Fibroblast of lung (primary cell): ENCODE measurements at places on chromosomes 2 and 18. TPM values are rescaled to one million over a fixed set of nuclear protein-coding genes. Genes with fewer than 3 reads are reported as not detected.

- DNase-seq: no peak
These were observed 75.5 kb upstream of the ST8SIA3 start for GRCh38 chr18:57276829-57277228.

DNA sequence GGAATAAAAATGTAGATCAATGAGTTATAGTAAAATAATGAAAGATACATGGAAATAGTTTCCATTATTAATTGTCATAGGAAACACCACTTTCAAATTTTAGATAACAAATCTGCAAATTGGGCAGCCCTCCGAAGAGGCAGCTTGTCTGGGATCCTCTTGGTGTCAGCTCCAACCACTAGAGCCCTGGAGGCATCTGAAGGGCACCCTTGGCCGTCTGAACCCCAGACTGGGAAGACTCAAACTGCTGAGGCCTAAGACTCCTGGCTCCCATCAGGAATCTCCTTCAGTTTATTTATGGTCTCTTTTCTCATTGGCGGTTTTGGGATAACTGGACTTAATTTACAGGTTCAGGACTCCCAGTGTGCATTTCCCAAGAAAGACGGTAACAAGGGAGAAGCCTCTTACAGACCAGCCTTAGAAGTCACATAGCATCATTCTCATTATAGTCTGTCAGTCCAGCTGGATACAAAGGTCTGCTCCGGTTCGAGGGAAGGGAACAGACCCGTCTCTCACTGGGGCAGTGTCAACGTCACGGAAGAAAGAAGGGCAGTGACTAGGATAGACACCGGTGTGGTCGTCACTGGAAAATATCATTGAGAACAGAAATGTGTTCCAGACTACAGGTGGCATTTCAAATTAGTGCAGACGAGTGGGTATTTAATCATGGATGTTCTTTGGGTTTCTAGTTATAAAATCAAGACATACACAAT lies 390.7 kb upstream of the NETO1 start:
- no peak for DNase-seq

DNA sequence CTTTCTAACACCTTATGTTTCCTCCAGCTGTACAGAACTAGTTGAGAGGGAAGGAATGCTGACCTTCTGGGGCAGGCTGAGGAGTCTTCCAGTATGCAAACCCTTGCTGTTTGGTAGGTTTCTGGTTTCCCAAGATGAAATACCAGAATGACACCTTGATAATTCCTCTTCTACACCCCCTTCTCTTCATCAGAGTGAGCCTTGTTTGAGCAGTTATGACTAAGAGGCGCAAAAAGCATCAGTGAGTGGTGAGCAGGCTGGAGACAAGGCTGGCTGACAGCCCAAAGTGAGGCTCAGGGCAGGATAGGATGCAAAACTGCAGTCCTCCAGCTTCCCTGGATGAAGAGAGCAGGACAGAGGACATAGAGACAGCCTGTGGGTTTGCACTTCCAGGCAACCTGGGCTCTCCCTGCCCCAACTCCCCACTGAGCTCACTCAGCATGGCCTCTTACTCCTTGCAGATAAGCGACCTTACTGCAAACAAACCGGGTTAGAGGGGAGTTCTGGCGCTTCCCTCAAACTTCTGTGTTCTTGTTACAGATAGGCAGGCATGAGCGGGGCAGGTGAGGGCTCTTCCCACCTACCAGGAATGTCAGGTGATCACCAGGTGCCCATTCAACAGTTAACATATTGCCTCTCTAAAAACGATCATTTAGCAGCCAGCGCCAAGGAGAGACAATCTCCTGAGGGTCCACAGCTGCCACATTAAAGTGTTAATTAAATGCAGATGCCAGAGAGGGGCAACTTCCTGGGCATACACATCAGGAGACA lies 5.4 kb downstream of the MPPE1 start:
- peak; percentile 75 for DNase-seq

- DNase-seq: no peak
These were observed 125.6 kb downstream of the BIRC6 start for GRCh38 chr2:32482471-32482870.

DNA sequence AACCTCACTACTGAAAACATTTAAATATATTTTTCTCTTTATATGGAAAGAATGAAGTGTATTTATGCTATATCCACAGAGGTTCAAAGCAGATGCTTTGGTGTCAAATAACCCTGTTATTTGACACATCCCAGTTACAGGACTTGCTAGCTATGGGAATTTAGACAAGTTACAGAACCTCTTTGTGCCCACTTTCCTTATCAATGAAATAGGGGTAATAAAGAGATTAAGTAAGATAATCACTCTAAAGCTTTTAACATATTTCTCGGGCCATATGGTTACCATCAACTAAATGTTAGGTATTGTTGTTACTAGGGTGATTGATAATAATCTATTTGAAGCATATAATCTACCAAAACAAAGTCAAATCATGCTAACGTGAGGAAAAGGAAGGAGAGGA lies 1660.6 kb upstream of the NXPH2 start:
- no peak for DNase-seq

DNA sequence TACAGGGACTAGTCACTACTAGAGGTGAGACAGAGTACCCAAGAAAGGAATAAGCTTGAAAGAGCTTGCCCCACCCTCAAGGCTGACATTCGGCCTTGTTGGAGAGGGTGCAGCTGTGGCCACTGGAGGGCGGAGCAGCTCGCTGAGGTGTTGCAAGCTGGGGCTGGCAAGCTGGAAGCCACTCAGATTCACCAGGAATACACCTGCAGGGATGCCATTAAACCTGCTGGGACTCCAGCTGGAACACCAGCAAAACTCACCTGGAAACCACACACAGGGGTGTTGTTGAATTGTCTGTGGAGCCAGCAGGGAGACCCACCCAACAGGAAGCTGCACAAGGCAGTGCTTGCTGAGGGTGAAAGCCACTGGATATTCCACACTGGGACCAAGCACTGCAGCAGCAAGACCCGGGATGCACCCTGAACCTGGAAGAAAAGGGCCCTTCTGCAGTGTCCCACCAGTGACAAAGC lies 26.1 kb downstream of the KCTD18 start:
- peak; percentile 12 for DNase-seq

DNA sequence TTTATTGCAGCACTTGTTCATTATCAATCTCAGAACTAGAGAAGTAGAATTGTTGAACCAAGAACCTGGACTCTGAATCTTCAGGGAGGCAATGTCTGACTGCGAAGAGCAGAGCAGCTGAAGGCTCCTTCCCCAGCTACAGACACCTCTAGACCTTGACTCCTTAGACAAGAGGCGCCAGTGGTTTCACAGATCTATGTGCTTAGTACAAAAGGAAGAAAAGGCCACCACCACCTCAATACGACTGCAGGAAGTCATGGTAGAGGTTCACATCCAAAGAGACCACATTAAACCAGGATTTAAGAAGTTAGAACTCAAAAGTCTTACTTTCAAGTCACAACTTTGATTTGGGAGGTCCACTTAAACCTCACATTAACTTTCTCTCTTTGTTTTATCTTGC lies 158.1 kb upstream of the VRK2 start:
- DNase-seq: no peak

DNA sequence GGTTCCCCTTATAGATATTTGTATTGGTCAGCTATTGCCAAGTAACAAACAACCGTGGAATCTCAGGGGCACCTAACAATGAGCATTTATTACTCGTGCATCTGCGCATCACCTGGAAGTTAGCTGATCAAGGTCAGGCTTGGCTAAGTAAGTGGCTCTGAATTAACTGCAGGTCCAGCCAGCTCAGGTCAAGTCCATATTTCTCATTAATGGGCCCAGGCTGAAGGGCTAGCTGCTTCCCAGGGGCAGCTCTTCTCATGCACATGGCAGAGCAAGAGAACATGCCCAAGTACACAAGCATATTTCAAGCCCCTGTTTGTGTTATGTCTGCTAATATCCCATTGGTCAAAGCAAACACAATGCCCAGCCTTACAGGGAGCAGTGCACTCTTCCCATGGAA lies 7.8 kb upstream of the DGUOK start:
- no peak for DNase-seq

DNA sequence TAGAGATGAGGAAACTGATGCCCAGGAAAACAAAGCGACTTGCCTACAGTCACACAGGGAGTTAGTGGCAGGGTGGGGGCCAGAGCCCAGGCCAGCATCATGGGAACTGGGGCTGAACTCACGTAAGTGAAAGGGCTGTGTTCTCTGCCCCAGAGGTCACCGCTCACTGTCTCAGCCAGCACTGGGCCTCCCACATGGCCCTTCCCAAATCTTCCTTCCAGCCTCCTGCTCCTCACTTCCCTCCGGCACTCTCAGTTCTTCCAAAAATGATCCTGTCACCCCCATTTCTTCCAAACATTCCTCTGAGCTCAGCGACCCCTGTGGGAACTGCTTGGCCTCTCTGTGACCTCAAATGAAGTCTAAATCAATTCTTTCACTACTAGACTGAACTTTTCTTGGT lies 90.5 kb upstream of the TMEM247 start:
- DNase-seq: no peak

- peak; percentile 82 for DNase-seq
These were observed 21.2 kb downstream of the TRIB2 start for GRCh38 chr2:12737738-12738485.

DNA sequence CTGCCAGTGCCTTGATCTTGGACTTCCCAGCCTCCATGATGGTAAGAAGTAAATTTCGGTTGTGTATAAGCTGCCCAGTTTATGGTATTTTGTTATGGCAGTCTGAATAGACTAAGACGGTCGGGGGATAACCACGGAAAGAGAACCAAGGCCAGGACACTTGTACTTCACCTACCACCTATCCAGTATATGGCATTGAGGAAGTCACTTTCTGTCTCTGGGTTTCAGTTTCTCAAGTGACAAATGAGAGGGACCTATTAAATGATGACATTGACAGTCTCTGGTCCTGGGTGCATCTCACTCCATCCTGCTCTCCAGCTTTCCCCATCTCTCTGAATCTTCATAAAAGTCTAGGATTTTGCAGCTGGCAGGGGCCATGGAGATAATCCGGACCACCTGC lies 183.8 kb upstream of the MSH6 start:
- no peak for DNase-seq

GRCh38 chr2:227339098-227339599 lies 14.1 kb downstream of the MFF start:
- no peak for DNase-seq

GRCh38 chr2:199932312-199932855 lies 21.3 kb downstream of the C2orf69 start:
- DNase-seq: peak; percentile 65

- no peak for DNase-seq
These were observed 26.9 kb downstream of the FASTKD1 start for GRCh38 chr2:169546756-169547155.

DNA sequence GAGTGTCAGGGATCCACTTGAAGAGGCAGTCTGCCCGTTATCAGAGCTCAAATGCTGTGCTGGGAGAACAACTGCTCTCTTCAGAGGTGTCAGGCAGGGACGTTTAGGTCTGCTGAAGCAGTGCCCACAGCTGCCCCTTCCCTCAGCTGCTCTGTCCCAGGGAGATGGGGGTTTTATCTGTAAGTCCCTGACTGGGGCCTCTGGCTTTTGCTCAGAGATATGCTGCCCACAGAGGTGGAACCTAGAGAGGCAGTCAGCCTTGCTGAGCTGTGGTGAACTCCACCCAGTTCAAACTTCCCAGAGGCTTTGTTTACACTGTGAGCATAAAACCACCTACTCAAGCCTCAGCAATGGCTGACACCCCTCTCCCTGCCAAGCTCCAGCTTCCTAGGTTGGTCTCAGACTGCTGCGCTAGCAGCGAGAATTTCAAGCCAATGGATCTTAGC lies 38.1 kb downstream of the PLEK start:
- no peak for DNase-seq

- DNase-seq: no peak
These were observed 19.3 kb downstream of the GAD1 start for GRCh38 chr2:170836027-170836426.

DNA sequence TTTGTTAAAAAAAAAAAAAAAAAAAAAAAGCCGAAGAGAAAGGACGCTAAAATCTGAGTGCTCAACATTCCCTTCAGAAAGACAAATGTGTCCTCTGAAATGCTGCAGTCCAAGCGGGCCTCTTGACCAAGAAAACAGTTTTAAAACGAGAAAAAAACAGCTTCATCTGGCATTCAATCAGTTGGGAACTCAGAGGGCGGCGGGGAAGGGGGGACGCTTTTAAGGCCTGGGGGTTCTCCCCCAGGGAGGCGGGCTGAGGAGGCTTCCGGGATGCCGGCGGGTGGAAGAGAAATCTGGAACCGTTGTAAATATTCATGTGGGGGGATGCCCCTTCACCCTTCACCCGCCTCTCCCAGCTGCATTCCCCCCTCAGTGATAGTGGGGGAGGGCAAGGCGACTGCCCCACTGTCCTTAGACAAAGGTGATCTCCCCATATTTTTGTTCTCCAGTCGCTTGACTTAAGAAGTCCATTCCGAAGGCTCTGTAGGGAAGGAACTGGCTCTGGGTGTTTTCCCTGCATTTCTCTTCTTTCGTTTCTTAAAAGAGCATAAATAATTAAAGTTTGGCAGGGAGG lies 3.3 kb upstream of the HOXD11 start:
- no peak for DNase-seq

VAMP5 gene
- 45.5 and 69.5 TPM in 2 replicates for total RNA-seq

SERPINB13 gene
- not detected in 2 replicates for total RNA-seq

PSMD14 gene
- total RNA-seq: 57.0 and 69.2 TPM in 2 replicates

MAP2 gene
- total RNA-seq: 15.7 and 51.0 TPM in 2 replicates

CGREF1 gene
- total RNA-seq: 2.3 and 10.0 TPM in 2 replicates

KLHL14 gene
- total RNA-seq: not detected in 2 replicates

UGT1A8 gene
- not detected in 2 replicates for total RNA-seq

MOCOS gene
- total RNA-seq: 9.0 and 13.9 TPM in 2 replicates

EMX1 gene
- not detected in 2 replicates for total RNA-seq

SIX2 gene
- under 0.01 TPM in 1 of 2 replicates, not detected in the other for total RNA-seq

CCL20 gene
- total RNA-seq: not detected in 2 replicates

POTEJ gene
- total RNA-seq: not detected in 2 replicates

FBLN7 gene
- total RNA-seq: 0.51 and 0.99 TPM in 2 replicates

NEURL3 gene
- not detected in 2 replicates for total RNA-seq

SALL3 gene
- total RNA-seq: not detected in 2 replicates
